ENCODE measurements at places on chromosomes 13 and 19.

GRCh38 chr19:11457115-11457514 is 21.7 kb downstream of the PRKCSH start:
- no peak for DNase-seq

DNA sequence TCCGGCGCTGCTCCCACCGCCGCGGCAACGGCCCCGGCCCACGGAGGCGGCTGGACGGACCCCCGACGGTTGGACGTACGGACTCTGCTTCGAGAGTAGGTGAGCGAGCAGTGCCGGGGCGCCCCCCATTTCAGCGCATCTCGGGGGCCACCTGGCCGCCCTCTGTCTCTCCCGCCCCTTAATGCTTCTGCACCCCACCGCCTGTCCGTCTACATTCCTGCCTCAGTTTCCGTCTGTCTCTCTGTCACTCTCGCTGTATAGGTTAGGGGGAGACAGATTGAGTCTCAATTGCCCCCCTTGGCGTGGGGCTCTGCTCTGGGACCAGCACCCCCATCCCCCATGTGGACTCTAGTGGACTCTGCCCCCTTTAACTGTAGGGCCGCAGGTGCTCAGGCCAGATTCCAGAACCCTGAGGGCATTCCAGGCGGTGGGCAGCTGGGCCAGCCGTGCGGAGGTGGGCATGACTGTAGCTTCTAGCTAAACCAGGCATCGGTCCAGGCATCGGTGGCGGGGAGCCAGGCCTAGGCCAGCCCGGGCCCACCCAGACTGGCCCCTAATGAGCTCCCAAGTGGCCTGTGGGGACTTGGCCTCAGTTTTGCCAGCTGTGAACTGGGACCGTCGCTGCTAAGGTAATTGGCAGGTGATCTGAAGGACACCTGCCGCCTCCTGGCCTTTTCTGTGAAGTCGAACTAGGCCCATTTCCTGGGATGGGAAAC is 373 bp downstream of the TNFAIP8L1 start:
- no peak for DNase-seq

GRCh38 chr13:31199849-31200636 is at the start of gene B3GLCT:
TSS of gene B3GLCT (plus strand) at chr13:31199975. CDS start at chr13:31200085, 110 bp downstream.
- peak; percentile 95 for DNase-seq

GRCh38 chr13:50015258-50015657 is at the start of gene KCNRG:
TSS of gene KCNRG (plus strand) at chr13:50015444. CDS start at chr13:50015494, 50 bp downstream.
- DNase-seq, result no peak

DNA sequence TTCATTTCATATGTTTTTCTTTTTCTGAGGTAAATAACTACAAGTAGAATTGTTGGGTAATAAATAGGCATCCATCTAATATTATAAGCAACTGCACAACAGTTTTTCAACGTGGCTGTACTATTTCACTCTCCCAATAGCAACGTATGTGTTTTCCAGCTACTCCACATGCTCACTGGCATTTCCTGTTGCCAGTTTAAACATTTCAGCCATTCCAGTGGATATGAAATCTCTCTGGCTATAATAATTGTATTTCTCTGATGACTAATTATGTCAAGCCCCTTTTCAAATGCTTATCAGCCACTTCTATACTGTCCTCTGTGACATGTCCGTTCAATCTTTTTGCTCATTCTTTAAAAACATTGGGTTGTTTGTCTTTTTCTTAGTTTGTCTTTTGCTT is 26.8 kb upstream of the ALOX5AP start:
- DNase-seq, result no peak

- no peak for DNase-seq
Observed at GRCh38 chr13:32205431-32206096, 109.6 kb downstream of the ZAR1L start.

DNA sequence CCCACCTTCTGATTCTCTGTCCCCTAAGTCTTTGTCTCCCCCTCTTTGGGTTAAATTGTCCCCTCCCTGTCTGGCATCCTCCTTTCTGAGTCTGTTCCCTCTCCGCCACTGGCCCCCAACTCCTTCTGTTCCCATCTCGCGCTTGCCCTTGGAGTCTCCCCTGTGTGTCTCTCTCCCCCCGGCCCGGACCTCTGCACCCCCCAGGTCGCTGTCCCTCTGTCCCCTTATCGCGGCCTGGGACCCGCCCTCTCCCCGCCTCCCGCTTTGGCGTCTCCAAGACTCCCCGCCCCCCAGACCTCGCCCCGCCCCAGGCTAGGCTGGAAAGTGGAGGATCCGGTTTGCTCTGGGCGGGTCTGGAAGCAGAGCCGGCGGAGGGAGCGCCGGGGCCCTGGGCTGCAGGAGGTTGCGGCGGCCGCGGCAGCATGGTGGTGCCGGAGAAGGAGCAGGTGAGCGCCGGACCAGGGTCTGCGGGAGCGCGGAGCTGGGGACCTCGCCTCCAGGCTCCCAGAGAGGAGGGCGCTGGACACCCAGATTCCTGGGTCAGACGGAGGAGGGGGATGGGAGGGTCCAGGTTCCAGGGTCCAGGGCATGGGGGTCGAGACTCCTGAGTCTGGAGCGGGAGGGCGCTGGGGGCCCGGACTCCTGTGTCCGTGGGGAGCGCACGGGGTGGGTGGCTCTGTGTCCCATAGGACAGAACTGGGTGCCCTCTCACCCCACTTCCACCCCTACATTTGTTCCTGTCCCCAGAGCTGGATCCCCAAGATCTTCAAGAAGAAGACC is at the start of gene TRPM4:
Gene TRPM4, plus strand, starts transcription at position 348 of the 780 bp plus-strand sequence. Its CDS starts 75 bp downstream, at position 423.
- DNase-seq, result peak; percentile 62

GRCh38 chr19:19406878-19407632 is 1.6 kb downstream of the GATAD2A start:
- DNase-seq, result no peak

DNA sequence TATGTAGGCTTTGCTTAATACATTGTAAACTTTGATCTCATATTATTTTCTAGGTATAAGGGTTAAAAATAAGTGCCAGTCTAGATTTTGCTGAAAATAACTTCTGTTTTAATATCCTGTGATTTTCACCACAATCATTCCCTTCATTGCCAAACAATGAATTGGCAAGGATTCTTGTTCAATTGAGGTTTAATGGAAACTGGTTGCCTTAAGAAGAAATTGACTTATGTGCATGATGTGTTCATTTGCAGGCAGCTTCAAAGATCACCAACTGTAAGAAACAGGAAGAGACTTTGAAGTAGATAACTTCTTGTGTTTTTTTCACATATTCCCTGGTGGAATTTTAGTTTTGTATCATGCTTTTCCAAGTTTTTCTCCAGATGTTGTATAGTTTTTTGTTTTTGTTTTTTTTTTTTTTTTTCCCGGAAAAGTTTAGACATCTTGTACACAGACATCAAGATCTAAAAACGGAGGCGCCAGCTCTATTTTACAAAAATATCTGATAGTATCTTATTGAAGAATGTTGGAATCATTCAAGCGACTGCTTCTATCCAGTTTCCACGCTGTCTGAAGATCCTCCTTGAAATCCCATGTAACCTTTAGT is 108.3 kb downstream of the POSTN start:
- no peak for DNase-seq

GRCh38 chr13:94849254-94849653 is 136.9 kb upstream of the SOX21 start:
- DNase-seq, result no peak

GRCh38 chr13:43924549-43925245 is 45.0 kb downstream of the LACC1 start:
- no peak for DNase-seq

DNA sequence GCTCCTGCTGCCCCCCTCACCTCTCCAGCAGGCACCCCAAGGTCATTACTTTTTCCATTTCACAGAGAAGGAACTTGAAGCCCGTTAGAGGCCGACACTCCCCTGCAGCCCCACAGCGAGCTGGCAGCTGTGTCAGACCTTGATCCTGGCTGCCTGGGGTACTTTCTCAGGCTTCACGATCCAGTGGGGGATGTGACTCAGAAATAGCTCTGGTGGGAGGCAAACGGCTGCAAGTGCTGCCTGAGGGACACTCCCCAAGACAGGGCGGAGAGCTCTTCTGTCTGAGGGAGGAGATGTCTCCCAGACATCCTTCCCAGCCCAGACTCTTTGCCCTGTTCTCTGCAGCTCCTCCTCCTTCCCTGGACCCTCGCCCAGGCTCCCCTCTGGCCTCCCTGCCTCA is 4.8 kb downstream of the TSKS start:
- no peak for DNase-seq

- DNase-seq, result no peak
Observed at GRCh38 chr13:36038785-36039555, 92.2 kb downstream of the DCLK1 start.

All from GM13976 (cell line).